ENCODE measurements at places on chromosomes 6 and 20.

DNA sequence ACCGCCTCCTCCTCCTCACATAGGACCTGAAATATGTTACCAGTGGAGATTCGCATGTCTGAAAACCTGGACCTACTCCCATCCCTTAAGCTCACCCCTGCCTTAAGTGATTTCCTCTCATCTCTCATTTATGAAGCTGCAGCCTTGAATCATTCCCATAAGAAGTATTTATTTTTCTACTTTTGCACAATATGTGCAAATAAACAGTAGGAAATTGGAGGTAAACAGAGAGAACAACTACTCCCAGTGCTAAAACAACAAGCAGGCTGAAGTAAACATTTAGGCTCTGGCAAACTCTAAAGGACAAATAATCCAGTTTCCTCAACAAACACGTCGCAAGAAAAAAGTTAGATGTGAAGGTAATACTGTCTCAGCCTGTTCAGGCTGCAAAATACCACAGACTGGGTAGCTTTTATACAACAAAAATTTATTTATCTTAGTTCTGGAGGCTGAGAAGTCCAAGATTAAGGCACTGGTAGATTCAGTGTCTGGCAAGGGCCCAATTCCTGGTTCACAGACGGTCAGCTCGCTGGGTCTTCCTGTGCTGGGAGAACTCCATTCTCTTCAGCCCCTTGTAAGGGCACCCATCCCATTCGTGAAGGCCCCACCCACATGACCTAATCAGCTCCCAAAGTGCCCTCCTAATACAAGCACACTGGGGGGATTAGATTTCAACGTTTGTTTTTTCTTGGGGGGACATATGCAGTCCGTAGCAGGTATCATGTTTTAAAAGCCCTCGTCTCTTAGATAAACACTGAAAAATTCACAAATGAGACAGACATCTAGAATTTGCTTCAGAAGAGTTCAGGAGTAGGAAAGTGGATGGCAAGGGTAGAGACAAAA lies 15.6 kb downstream of the SPATA2 start:
- no peak for DNase-seq

DNA sequence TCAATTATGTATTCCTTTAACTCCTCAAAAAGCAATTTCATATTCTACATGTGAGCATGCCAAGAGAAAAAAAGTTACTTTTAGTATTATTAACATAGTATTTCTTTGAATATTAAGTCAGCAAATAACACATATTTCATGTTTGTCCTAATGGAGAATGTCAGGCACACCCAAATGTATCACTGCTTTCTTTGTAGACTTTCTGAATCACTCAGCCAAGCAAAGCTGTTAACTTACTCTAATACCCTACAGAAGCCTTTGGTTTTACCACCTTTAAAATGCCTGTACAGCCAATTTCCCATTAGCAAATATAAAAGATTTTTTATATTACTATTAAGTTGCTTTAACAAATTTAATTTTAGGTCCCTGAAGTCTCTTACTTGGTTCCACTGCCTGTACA lies 23.8 kb downstream of the FRK start:
- DNase-seq, result no peak

DNA sequence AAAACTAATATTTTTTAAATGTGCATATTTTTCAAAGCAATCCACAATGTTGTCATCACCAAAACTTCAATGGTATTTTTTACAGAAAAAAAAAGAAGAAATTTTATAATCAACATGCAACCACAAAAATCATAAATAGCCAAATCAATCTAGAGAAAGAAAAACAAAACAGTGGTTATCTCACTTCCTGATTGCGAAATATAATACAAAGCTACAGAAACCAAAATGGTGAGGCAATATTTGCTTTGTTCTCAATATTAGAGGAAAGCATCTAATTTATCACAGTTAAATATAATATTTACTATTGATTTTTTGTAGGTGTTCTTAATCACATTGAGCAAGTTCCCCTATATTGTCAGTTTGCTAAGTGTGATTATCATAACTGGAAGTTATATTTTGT lies 720.7 kb upstream of the ADGRB3 start:
- DNase-seq, result no peak

- DNase-seq, result no peak
Observed at GRCh38 chr6:21998582-21998981, 298.3 kb downstream of the PRL start.

DNA sequence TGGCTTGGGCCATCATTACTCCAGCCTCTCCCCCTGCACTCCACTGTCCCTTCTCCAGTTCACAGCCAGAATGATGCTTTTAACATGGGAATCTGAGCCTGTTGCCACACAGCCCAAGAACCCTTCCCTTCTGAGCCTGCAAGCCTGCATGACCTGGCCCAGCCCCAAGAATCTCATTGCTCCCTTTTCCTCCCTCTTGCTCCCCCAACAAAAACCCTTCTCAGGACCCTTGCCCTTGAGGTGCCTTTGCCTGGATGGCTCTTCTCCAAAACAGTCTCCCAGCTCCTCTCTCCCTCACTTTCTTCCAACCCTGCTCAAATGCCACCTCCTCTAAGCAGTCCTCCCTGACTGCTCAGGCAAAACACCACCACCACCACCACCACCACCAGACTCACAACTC lies 157.2 kb downstream of the ANKRD60 start:
- DNase-seq, result no peak

All from stimulated activated CD8-positive, alpha-beta memory T cell treated with anti-CD3 and anti-CD28 coated beads, Interleukin-15, amount 100 ng/mL, for 4 hours (primary cell).